Stimulated activated naive CD4-positive, alpha-beta T cell treated with Interleukin-2 at 50 U/mL for 16 hours (primary cell): ENCODE measurements at places on chromosomes 12 and 14.
A peak's percentile ranks its signal among the peaks of the same experiment; 100 is the strongest.

DNA sequence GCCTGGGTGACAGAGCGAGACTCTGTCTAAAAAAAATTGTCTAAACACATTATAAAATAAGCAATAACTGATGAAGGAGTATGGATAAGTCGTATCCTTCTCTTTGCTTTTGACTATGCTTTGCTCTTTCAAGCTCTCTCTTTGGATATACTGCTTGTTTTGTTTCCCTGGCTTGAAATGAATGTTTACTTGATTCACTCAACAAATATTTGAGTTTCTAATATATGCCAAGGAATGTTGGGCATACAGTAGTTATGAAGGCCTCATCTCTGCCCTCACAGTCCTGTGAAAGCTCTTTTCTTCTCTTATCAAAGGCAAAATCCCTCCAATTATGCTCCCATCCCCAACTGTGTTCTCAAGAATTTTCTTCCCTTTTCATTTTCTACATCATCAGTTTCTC lies 123.5 kb downstream of the PTPRR start:
- no peak for DNase-seq

DNA sequence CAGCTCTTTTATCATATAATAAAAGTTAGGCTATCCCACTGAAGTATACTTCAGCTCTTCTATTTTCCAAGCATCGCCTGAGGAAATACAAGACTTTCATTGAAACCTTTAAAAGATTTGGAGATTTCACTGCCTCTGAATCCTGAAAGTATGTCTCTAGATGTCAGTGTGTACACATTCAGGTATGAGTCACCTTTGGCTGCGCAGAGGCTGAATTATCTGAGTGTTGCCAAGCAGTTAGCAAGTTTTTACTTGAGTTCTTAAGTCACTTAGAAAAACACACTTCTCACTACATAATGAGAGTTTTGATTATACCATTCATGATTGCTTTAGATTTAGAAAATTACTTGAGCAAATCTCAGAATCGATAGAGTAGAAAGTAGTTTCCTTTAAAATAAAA lies 210.3 kb downstream of the TMTC2 start:
- DNase-seq = no peak

DNA sequence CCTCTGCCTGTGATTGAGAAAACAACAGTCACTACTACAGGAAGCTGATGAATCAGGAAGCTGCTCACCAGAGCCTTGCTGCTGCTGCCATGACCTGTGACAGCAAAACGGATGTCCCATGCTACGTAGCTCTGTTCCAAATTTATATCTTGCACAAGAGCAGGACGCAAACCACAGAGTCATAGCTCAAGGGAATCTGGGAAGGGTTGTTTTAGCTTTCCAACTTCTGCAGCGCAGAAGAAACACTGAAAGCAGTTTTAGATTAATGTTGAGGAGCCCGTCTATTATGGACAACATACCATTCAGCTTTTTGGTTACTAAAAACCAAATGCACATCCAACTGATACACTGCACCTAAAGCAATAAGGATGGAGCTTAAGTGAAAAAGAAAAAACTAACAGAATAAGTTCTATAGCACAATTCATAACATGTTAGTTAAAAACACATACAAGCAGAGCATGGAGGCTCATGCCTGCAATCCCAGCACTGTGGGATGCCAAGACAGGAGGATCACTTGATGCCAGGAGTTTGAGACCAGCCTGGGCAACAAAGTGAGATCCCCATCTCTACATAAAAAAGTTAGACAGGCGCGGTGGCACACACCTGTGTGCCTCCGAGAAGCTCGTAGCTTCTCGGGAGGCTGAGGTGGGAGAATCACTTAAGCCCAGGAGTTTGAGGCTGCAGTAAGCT lies 1.7 kb upstream of the ANKRD33 start:
- peak; percentile 9 for DNase-seq

DNA sequence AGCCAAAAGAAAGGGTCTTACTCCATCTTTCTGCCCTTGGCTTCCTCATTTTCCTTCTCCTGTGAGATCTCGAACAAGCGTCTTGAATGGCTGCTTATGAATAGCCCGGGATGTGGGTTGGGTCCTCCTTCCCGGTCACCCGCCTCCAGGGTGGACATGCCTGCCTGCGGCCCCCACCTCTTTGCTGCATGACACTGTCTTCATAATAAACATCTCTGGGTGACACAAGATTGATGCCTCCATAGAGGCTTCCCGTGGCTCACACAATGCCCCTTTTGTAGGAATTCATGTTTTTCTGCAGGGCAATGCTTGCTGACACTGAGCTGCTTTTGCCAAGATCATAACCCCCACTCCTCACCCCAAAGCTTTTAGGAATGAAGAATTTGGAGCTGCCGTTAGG lies 125.9 kb downstream of the ZNF664 start:
- DNase-seq = no peak

DNA sequence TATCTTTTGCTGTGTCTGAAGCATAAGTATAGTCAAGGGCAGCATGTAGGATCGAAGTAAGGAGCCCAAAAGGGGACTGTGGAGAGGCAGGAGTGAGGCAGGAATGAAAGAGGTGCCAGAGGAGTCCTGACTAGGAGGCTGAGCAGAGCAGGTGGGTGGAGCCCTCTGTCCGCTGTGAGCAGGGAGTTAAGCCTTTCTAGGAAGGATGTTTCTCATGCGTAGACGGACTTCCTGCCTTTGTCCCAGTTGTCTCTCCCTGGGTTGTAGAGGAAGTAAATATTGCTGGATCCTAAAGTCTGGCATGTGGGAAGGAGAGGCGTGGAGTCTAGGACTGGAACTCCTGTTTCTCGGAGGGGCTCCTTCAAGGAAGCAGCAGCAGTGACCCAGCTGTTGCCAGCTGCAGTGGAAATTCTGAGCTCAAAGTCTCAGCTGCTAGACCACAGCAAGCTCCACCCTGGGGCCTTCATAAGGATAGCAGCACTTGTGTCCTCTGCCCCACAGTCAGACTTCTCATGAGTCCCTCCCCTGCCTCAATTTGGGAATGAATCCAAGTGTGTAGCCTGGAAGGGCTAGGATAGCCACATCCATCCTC lies 44.0 kb downstream of the RBMS2 start:
- DNase-seq = no peak

DNA sequence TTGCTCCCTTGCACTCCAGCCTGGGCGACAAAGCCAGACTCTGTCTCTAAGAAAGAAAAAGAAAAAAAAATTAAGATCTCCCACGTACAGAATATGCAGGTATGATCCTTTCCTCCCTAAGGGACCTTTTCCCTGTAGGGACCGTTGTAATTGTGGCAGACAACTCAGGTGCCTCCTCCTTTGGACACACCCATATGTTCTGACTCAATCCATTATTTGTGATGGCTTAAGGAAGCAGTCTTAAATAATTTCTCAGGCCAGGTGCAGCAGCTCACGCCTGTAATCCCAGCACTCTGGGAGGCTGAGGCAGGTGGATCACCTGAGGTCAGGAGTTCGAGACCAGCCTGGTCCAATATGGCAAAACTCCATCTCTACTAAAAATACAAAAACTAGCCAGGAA lies 53.1 kb downstream of the TMCC3 start:
- no peak for DNase-seq

DNA sequence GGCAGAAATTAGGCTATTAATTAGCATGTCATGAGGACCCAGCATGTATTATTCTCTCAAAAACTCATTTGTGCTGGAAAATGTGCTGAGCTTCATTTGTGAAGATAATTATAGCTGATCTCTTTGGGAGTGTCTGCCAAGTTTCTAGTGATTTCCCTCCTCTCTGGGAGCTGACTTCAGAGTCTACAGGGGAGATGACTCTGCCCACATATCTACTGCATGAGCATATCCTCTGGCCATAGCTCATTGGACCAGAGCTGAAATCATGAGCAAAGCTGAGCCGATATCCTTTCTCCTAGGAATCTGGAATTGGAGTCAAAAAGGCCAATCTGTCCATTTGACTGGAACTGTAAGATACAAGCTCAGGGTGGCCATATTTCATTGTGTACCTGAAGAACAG lies 5.9 kb downstream of the CCDC198 start:
- DNase-seq = no peak

- no peak for DNase-seq
These were observed 36.5 kb downstream of the TDP1 start for GRCh38 chr14:89992273-89992672.

- DNase-seq = no peak
These were observed 18.2 kb upstream of the ETV6 start for GRCh38 chr12:11631288-11631687.

DNA sequence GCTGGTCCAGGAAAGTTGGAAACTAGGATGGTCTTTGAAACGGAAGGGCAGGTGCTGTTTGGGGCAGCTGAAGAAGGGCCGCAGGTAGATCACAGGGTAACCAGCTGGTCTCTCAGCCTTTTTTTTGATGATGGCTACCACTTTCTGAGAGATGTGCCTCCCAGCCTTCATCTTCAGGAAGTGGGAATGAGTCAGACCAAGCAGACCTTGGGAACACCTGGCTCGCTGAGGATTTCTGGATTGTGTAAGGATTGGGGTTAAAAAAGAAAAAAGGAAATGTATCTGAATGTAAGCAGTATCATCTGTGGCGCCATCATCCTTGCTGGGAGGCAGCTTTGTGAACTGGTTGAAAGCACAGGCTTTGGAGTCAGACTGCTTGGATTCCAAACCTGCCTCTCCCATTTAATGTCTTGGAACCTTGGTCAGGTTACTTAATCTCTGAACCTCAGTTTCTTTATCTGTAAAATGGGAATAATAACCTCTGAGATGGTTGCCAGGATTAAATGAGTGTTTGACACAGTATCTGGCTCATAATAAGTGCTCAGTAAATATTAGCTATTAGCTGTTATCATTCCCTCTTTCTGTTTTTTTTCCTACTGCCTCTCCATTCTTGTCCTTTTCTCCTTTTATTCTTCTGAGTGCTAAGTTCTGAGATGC lies 1.7 kb downstream of the PRPF40B start:
- no peak for DNase-seq

DNA sequence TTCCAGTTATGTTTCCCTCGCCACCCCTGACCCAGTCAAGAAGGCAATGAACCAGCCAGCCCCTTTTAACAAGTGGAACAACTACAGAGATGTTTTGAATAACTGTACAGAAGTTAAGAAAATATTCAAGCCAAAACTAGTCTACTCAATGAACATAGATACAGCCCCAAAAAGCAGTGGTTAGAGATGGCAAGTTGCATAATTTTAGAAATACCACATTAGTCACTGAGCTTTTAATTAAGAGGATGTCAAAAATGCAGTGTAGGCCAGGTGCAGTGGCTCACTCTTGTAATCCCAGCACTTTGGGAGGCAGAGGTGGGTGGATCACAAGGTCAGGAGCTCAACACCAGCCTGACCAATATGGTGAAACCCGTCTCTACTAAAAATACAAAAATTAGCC lies 27.2 kb downstream of the PROX2 start:
- no peak for DNase-seq

- DNase-seq = no peak
These were observed 8.7 kb downstream of the A2ML1 start for GRCh38 chr12:8831116-8831515.

DNA sequence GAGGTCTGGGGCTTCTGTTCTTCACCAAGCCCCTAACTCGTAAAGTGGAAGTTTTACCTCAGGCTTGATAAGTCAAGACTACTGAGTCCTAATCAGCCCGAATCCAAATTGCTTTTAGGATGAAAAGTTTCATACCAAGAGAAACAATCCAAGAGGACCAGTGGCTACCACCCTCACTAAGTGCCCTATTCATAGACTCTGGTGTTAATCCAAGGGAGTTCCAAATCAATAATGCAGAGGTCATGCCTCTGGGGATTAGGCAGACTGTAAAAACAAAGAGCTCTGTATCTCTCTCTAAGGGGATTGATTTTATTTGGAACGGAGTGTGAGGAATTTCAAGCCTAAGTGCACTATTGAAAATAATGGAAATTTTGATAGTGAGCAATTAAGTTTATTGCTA lies 76.3 kb upstream of the LMNTD1 start:
- no peak for DNase-seq

- no peak for DNase-seq
These were observed 1.4 kb upstream of the M6PR start for GRCh38 chr12:8950702-8951478.

GRCh38 chr12:100197486-100197885 lies 3.1 kb upstream of the ACTR6 start:
- DNase-seq = no peak

DNA sequence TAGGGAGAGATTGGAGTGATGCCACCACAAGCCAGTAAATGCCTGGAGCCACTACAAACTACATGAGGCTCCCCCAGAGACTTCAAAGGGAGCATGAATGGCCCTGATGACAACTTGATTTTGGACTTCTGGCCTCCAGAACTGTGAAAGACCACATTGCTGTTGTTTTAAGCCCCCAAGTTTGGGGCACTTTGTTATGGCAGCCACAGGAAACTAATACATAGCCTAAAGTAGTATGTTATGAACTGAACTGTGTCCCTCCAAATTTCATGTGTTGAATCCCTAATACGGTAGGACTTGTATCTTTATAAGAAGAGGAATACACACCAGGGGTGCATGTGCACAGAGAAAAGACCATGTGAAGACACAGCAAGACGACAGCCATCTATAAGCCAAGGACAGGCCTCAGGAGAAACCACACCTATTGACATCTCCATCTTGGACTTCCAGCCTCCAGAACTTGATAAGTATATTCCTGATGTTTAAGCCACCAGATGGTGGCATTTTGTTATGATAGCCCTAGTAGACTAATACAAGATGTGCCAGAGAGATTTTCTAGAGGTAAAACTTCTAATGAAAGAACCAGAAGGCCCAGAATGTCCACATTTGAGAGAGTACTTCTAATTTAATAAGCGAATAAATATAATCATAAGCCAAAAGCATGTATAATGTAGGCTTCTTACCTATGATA lies 127.1 kb upstream of the BMP4 start:
- DNase-seq = no peak

- no peak for DNase-seq
These were observed 18.9 kb downstream of the ADGRD1 start for GRCh38 chr12:130972586-130972950.

DNA sequence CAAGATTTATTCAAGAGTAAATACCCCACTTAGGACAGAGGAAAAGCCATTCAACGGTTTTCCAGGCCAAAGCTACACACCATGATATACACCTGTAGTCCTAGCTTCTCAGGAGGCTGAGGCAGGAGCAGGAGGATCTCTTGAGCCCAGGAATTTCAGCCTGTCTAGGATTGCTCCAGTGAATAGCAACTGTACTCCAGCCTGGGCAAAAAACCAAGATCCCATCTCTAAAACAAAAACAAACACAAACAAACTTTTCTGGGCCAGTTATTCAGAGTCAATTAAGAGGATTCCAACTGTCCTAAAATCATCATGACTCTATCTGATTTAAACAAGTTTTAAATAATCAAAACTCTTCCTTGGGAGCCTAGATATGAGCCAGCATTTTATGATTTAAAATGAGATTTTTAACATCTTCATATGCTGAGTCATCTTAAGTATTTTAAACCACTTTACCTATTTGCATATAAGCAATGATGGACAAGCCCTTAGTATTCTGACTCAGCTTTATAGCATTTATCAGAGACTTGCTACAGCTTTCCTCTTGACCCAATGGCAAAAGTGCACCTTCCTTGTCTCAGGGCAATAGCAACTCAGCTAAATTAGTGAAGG lies 77.1 kb downstream of the KCNMB4 start:
- no peak for DNase-seq

DNA sequence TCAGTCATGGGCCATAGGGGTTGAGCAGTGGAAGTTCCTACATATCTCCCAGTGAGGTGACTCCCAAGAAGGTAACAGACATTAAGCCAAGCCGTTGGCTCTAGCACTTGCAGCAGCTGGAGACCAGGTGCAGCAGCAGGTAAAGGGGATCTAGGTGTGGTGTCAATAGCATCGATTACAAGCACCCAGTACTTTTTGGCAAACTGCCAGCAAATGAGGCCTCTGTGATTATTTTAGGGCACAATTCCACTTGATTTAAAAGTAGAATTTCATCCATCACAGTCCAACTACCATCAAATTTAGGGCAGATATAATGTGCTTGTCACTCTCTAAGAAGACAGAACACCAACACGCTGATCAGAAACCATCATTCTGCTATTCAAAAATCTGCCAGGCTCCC lies 224.1 kb upstream of the EGLN3 start:
- DNase-seq = no peak
